ENCODE measurements at places on chromosomes 12 and 14.

DNA sequence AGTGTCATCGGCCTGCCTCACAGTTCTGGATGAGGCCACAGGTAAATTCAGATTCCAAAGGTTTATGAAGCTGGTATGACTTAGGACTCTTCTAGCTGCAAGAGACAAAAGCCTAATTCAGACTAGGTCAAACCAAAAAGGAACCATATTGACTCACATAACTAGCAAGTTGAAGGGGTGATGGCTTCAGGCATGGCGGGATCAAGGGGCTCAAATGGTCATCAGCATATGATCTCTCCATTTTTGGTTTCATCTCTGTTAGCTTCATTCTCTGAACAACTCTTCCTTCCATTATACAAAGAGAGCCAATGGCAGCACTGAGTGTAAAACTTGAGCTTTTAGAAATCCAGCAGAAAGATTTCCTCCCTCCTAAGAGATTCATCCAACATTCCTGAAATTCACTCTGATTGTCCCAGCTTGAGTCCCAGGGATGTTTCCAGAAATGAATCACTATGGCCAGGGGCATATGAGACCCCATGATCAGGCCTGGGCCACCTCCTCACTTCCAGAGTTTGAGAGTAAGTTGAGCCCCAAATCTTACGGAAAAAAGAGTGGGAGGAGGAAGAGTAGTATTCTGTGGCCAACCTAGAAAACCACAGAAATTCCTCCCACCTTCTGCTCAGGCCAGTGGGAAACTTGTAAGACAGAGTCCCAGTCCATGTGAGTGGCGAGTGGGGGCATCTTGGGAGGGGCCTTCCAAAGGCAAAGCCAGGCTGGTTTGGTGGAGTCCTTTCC, 2.0 kb upstream of the MAP1LC3B2 start:
- no peak for DNase-seq

- DNase-seq = no peak
These were observed 550.8 kb upstream of the TMEM132C start for GRCh38 chr12:127716166-127716565.

DNA sequence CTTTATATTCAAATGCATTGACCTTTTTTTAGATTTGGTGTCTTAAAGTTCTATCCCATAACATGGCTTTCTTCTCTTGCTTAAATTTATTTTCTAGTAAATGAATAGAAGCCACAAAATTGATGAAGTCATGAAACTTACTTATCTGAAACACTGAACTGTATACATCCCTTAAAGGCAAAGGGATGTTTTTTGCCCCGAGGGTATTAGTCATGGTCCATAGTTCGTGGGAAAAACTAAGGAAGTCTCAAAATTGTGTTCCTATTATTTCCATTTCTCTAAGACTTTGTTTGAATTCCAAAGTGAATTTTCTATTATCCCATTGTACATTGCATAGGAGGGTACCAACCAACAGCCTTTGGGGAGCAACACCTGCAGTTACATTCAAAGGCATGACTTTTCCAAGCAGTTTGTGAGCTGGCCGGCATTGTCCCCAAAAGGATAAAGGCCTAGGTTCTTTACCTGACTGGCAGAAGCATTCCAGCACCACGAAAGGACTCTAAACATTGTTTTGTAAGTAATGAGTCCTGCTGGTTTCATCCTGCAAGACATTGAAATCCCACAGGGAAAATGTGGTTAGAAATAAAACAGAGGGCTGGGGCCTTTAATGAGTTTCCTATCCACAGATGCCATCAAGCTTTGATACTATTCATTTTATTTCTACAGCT, 473.5 kb downstream of the PRKD1 start:
- no peak for DNase-seq

- DNase-seq = no peak
These were observed 68.9 kb downstream of the DAD1 start for GRCh38 chr14:22519877-22520685.

- no peak for DNase-seq
These were observed 161.6 kb upstream of the HIF1A start for GRCh38 chr14:61533513-61534255.

- DNase-seq = no peak
These were observed 359.8 kb downstream of the PCNX1 start for GRCh38 chr14:71267007-71267513.

GRCh38 chr14:27242874-27243273, 645.0 kb upstream of the NOVA1 start:
- DNase-seq = no peak

GRCh38 chr12:22709292-22709691, 84.3 kb downstream of the ETNK1 start:
- no peak for DNase-seq

- DNase-seq = no peak
These were observed 23.3 kb downstream of the AHNAK2 start for GRCh38 chr14:104954746-104955395.

GRCh38 chr12:109595321-109595902, 21.8 kb downstream of the MVK start:
- no peak for DNase-seq

All from activated CD4-positive, alpha-beta T cell treated with anti-CD3 and anti-CD28 coated beads for 24 hours (primary cell).